Activated CD4-positive, alpha-beta T cell treated with anti-CD3 and anti-CD28 coated beads, Interleukin-2, amount 50 U/mL, for 4 hours (primary cell): ENCODE measurements at places on chromosomes 3 and 15.

DNA sequence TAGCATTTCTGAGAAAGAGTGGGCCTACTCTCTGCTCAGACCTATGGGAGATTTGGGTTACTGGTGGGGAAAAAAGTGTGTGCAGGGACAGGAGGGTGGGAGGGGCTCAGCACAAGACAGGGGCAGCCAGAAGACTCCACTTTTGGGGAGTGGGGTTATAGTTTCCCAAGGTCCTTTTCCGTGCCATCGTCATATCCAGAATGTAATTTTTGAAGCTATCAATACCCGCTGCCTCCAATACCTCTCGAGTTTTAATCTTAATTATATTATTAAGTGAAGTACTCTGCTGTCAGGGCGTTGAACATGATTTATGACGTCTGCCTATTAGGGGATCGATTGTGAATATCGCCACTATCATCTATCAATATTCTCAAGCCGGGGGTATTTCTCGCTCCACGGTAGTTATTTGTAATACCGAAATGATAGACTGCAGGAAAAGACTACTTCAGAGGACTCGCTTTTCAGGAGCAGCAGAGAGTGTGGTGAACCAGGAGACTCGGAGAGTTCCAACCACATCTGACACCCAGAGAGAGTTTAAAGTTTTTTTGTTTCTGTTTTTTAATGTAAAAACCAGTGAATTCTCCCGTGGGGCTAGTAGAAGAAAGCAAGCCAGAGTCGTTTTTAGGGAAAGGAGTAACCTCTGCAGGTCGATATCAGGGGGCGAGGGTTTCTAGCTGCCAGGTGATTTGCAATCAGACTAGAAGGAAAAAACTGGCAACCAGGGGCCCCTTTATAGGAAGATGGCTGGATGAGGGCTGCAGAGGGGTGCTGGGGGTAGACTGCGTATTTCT is 20.6 kb downstream of the NR2F2 start:
- DNase-seq: no peak

GRCh38 chr15:58380280-58380945 is 51.4 kb upstream of the LIPC start:
- no peak for DNase-seq

DNA sequence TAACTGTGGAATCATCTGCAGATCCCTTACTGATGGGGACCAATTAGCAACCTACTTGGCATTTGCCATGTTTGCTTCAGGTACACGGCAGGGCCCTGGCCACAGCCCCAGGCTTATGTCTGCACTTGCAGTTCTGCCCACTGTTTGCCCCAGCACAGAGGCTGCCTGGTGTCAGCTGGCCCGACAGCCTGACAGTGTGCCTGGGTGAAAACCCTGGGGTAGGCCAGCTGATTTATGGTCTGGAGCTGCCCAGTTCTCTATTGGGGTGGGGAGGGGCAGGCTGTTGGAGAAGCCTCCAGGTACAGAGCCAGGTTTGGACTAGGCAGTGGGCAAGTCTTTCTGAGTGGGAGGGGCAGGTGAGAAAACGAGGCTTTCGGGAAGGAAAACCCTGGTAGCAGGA is 11.2 kb upstream of the TGM5 start:
- no peak for DNase-seq

DNA sequence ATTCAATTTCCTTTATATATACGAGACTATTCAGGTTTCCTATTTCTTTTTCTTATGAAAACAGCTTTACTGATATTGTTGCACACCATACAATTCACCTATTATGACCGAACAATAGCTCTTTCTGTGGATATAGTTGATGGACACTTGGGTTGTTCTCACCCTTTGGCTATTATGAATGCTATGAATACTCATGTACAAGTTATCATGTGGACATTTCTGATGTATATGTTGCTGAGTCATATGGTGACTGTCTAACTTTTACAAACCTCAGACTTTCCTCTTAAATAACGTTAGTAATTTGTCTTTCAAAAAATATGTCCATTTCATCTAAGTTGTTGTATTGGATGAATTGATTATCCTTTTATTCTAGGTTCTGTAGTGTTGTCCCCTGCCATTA is 15.7 kb upstream of the USF3 start:
- no peak for DNase-seq

DNA sequence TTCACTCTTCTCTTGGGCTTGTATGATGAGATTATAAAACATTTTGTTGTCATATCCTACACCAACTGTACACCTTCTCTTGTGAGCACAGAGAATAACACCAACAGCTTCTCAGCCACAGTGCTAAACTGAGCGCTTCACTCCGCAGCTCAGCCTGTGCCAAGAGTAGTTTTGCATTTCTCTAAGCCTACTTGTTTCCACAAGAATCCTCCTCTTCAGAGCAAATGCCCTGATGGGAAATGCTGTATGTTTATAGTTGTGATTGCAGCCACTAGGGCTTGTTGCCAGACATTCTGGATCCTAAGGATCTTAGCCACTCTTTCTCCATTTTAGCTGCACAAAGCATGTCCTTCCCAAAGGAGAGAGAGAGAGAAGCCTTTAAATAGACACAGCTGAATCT is 138.8 kb upstream of the PLXND1 start:
- DNase-seq: no peak

GRCh38 chr3:42613462-42613861 is 13.0 kb downstream of the NKTR start:
- DNase-seq: no peak
